ENCODE measurements at places on chromosomes 11 and 22. TPM values are rescaled to one million over a fixed set of nuclear protein-coding genes. Genes with fewer than 3 reads are reported as not detected.
A peak's percentile ranks its signal among the peaks of the same experiment; 100 is the strongest.

Gene EXT2
- 76.6 TPM for total RNA-seq

DNA sequence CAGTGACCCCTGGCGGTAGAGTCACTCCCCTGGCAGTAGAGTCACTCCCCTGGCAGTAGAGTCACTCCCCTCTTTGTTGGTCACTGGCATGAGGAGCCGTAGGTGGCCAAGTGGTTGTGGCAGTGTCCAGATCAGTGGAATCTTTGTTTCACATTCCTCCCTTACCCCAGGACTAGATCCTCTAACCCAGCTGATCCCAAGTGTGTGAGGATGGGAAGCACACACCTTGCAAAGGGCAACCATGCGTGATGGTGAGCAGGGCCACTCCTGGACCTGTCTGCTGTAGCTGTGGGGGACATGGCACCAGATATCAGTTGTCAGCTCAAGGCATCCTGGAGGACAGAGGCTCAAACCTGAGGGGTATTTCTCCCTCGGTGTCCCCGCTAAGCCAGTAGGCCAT lies 37.8 kb downstream of the OSBP2 start:
- no peak for DNase-seq

DNA sequence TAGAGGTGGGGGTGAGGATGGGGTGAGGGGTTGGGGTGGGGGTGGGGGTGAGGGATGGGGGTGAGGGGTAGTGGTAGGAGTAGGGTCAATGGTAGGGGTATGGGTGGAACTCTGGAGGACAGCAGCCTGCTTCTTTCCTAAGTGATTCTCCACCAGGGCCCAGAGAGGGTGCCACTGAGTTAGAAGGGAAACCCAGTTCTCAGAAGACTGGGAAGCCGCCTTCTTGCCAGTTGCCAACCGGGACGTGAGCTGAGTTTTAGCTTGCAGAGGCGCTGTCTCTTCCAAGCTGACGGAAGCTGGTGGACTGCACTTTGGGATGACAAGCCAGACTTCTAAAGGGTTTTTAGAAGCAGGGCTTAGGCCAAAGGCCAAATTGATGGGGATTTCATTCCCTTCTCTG lies 104.4 kb downstream of the NAT10 start:
- DNase-seq, result no peak

GRCh38 chr11:70176940-70177689 lies 26.0 kb upstream of the FADD start:
- no peak for DNase-seq

Gene LTBP3
- total RNA-seq, result 56.0 TPM

- DNase-seq, result no peak
These were observed at the start of gene PHETA2 for GRCh38 chr22:42074132-42074811. PHETA2 (plus strand) TSS chr22:42074248; CDS start chr22:42077294, 3,046 bp downstream.

Gene SOX10
- total RNA-seq, result 4.3 TPM

Gene TBX10
- not detected for total RNA-seq

Gene RNF141
- 34.2 TPM for total RNA-seq

- DNase-seq, result no peak
These were observed 28.5 kb downstream of the RSPH14 start for GRCh38 chr22:23113067-23113846.

- no peak for DNase-seq
These were observed 22.3 kb upstream of the PHLDA2 start for GRCh38 chr11:2951231-2952110.

- DNase-seq, result peak; percentile 67
These were observed at the start of gene SCARF2 for GRCh38 chr22:20437613-20438426. SCARF2 (minus strand) TSS chr22:20437825; CDS start chr22:20437754, 71 bp downstream.

Gene APOL5
- 0.69 TPM for total RNA-seq

DNA sequence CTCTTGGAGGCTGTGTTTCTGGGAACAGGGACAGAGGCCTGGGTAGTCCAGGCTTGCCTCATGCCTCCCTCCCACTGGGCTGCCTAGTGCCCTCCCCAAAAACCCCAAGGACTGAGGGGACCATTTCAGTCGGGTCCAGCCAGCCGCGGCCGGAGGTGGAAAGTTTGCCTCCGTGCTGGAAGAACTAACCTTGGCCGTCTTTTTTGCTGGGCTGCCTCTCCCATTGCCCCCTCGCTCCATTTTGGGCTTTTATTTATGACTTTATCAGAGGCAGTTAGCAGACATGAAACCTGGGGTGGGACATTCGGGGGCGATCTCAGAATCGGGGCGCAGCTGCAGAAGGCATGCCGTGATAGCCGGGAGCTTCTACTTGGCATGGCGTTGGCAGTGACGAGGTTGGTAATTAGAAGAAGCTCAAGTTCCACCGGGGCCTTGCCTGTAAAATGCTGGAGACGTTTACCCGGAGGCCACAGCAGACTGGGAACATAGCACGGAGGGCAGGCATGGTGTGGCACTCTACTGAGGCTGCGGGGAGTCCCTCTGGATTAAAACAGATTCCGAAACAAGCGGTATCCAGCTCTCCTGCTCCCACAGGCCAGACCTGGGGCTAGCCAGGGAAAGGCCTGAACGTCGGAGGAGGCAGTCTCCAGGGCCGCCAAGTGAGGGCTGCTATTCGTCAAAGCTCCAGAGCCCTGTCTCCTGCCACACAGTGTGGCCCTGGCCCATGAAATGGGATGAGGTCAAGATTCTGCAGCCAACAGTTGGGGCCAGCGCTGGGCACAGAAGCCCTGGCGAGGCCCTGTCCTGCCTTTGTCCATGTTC lies 76.4 kb upstream of the PPARA start:
- DNase-seq, result peak; percentile 23

GRCh38 chr11:120539667-120540369 lies 28.3 kb downstream of the GRIK4 start:
- no peak for DNase-seq

DNA sequence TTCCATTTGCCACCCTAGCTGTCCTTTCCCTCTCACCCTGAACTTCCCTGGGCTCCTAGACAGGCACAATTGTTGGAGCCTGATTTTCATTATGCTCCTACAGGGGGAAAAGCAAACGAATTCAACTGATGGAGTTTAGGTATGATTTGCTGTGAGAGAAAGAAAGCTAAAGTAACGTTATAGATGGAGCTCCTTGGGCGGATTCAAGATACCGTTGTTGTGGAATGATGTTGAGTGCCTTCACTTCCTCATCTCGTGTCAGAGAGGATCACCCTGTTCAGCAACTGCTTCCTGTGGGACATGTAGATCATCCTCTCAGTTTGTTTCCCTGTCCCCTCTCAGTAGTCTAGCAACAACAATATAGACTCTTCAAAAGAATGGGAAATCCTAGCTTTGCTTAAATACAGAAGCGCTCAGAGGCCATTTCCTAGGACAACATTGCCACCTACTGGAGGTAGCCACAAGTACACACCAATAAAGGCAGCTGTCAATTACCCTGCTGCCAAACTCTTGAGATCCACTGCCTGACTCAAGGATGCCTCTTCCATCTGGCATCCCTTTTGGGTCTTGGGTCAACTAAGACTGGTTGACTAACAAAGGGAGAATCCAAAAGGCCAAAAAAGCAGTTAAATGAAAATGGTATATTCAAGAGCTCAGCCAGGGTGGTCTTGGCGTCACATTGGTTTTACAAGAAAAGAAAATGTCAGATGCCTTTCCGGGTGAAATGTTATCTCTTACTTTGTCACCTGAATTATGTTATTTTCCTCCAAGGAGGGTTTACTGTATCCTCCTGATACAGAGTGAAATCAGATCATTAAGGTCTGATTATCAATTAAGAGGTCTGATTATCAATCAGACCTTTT lies 13.5 kb upstream of the DTX4 start:
- peak; percentile 77 for DNase-seq

Gene FXYD6
- 30.3 TPM for total RNA-seq

DNA sequence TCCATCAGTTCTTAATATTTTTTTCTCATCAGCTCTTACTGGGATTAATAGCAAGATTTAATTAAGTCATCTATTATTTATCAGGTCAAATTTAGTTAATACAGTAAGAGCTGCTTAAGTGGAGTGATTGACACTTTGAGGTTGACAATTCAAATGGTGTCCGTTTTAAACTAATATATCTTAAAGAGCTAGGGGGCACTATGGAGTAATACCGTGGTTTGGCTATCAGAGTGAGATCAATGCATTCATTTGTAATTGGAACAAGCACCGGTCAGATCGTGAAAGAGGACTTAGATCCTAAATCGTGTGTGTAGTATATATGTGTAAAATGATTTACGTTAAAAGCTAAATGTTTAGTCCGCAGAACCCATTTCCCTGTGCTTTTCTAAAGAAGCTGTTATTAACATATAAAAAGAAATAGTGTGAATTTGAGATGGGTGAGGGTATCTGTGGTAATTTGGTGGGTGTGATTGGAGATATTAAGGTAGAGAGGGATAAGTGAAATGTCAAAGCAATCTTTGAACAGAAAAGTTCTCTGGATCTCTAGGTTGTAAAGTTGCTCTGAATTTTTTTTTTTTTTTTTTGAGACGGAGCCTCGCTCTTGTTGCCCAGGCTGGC lies 2.3 kb downstream of the SIK2 start:
- DNase-seq, result peak; percentile 41

Gene ESAM
- total RNA-seq, result 9.2 TPM

DNA sequence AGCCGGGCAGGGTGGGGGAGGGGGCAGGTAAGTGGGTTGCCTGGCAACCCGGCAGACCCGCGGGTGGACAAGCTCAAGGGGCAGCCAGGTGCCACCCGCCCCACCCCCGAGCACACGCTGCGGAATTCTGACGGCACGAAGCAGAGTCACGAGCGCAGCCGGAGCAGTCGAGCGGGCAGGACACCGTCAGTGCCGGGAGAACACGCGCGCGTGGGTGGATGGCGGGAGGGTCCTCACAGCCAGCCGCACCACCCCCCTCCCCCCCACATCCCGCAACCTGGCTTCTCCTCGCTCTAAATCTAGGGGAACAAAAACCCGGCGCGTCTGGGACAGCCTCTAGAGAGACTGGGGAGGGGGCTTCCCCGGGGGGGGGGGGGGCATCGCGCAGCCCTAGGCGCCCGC lies 133.1 kb upstream of the HSD17B12 start:
- DNase-seq, result no peak

- peak; percentile 27 for DNase-seq
These were observed 1088.2 kb downstream of the TBC1D22A start for GRCh38 chr22:47850644-47851151.

GRCh38 chr22:25494774-25495173 lies 69.7 kb upstream of the GRK3 start:
- DNase-seq, result no peak

GRCh38 chr22:50435291-50436014 lies 39.4 kb downstream of the SBF1 start:
- no peak for DNase-seq

DNA sequence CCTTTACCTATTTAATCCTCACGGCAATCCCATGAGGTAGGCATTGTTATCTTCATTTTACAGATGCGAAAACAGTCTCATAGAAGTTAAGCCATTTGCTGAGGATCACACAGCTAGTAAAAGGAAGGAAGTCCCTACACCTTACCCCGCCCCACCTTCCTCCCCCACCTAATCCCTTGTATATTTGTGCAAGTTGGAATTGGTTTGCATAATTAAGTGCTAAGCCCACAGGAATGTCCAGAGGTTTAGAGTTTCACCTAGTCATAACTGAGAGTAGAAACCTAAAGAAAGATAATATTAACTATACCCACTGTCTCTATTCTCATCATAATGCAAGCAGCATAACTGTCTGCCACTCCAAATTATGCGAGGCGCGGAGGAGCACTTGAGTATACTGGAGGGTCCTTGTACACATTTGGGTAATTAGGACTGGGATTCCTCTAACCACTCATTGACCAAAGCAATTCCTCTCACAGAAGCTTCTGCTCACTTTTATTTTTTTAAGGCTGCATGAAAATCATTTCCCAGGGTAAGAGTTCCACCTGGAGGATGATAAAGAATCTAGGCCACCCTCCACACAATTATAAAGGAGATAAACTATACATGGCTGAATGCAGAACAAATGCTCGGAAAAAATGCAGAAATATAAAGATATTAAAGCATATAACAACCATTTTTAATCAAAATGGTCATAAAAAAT lies 199.9 kb downstream of the FAM181B start:
- no peak for DNase-seq

Gene SLC5A1
- total RNA-seq, result 13.7 TPM

DNA sequence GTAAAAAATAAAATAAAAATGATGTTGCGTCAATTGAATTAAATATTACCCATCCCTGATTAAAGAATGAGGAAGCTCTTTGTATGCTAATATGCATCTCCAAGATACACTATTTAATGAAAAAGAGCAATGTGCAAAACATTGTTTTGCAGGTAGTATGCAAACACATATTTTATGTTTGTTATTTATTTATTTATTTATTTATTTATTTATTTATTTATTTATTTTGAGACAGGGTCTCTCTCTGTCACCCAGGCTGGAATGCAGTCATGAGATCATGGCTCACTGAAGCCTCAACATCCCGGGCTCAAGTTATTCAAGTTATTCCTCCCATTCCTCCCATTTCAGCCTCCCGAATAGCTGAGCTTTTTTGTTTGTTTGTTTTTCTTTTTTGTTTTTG lies 7.2 kb upstream of the CHST1 start:
- DNase-seq, result no peak

GRCh38 chr22:19203834-19204233 lies 25.3 kb upstream of the SLC25A1 start:
- no peak for DNase-seq

Gene GAL3ST3
- total RNA-seq, result not detected

GRCh38 chr11:127039591-127039990 lies 39.0 kb upstream of the KIRREL3 start:
- no peak for DNase-seq

Gene CECR2
- total RNA-seq, result 2.8 TPM

DNA sequence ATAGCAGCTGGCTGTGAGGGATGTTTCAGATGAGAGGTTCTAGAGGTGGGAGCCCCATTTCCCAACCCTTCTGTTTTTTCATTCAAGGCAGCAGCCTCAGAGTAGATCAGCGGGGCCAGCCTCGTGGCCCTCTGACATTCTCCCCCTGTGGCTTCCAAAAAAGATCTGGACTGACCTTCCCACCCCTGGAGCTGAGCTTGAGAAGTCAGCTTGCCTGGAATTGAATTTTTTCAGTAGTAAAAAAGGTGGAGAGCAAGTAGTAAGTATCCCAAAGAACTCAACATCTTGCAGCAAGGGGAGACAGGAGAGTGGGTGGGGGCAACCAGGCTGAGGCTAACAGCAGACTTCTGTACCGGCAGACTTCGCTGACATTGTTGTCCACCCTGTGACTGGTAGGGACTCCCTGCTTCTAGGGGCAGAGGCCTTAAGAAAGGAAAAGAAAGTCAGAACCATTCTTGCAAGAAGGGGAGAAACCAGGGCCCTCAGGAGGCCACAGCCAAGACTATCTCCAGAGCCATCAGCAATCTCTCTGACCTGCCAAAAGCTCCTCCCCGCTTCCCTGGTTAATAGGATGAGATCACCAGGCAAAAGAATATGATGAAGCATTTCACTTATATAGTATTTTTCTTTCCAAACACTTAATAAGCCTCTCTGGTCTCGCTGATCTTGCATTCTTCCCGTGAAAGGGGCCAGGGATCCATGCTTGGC lies 2.0 kb upstream of the GRIK4 start:
- DNase-seq, result no peak

- DNase-seq, result no peak
These were observed 17.6 kb downstream of the IL17REL start for GRCh38 chr22:49995041-49995360.

Gene SLC22A8
- total RNA-seq, result not detected

All from skin of body (tissue), 3 donors.